A673 (cell line): ENCODE measurements at places on chromosomes 2 and 18.
A peak's percentile ranks its signal among the peaks of the same experiment; 100 is the strongest.

DNA sequence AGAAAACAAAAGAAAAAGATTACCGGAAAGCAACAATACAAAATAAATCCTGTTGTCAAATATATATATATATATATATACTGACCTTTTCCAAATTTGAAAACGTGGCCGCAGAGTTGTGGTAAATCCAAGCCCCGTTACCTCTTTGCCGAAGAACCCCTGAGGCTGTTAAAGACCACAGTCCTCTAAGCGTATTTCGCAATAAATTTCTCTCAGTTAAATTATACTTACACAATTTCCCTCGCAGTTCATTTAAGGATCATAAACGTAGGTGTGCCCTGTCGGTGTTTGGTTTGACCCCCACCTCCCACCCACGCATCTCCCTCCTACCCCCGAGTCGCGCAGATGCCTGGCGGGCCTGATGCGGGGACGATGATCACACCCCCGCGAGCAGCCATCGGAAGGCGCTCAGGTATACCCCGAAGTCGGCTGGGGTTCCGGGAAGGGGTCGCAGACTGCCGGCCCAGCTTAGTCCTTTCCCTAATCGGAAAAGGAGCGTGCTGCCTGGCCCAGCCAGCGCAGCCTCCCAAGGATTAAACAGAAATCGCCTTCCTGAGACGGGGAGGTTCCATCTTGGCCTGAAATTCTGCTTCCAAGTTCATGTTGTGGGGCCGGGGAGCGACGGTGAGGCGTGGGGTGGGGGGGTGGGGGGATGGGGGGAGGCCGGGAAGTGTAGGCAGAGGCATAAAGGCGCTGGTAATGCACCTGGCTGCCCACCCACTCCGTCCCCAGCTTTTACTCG is 2.9 kb upstream of the MEIS1 start:
- DNase-seq = peak; percentile 55

DNA sequence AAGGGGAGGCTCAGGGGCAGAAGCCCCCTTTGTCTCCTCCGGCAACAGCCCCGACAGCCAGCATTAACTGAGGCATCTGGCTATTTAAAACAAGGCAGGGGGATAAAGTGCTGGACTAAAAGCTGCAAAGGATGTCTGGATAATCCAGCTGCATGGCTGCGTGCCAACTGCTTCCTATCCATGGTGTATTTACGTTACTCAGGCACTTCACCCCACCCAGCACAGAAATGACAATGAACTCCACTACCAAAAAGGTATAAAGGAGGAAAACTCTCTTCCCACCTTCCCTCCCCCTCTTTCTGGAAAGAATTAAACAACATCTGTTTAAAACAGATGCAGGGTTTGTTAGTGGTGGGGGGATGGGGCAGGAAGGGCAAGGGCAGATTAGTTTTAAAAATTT is 82.5 kb downstream of the SPRED2 start:
- peak; percentile 91 for DNase-seq

DNA sequence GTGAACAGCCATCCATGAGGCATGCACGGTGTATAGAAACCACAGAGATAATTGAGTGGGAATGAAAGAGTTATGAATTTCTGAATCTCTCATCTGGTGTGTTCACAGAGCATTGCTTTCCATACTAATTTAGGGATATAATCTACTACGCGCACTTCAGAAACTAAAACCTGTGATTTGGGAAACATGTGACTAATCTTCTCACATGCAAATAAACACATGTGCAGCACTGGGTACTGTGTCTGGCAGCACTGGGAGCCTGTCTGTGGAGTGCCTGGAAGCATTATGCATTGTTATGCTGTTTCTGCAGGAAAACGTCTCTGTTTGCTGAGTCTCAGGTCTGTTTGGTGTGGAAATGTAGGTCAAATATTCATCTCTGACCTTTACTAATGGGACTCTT is 287.3 kb downstream of the CMPK2 start:
- no peak for DNase-seq

DNA sequence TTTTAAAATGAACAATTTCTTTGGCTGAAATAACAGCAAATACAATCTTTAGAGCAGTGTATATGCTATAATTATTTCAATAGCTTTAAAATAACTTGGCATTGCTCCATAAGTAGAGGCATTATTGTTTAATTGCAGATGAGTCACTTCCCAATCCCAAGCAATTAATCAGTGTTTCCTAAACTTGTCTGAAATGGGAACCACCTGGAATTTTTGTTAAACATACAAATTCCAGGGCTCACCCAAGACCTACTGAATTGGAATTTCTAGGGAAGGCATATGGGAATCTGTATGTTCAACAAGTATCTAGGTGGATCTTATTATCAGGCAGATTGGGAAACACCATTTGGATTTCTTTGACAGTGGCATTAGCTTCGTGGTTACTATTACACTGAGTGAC is 27.1 kb upstream of the FMNL2 start:
- DNase-seq = peak; percentile 39

DNA sequence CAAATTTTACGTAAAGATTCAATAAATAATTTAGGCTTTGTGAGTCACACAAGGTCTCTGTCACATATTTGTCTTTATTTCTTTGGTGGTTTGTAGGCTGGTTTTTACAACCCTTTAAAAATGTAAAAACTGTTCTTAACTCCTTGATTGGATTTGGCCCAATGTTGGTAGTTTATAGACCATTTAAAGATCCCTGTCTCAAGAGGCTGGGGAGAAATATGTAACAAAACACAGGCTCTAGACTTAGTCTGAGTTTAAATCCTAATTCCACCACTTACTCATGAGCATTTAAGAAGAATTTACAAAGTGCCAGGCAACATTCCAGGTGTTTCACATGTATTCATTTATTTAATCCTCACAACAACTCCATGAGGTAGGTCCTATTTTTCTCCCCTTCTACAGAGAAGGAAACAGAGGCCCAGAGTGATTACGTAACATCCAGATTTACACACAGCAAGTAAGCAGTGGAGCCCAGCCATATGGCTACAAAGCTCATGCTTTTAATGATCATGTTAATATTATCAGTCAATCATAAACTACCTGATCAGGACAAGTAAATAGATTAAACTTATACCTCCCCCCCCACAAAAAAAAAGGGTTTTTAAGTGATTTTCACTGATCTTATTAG is 416.6 kb upstream of the ACVR2A start:
- no peak for DNase-seq

GRCh38 chr18:31626409-31626808 is 34.7 kb downstream of the TTR start:
- no peak for DNase-seq

- no peak for DNase-seq
These were observed 5.7 kb upstream of the AMER3 start for GRCh38 chr2:130749641-130750040.

DNA sequence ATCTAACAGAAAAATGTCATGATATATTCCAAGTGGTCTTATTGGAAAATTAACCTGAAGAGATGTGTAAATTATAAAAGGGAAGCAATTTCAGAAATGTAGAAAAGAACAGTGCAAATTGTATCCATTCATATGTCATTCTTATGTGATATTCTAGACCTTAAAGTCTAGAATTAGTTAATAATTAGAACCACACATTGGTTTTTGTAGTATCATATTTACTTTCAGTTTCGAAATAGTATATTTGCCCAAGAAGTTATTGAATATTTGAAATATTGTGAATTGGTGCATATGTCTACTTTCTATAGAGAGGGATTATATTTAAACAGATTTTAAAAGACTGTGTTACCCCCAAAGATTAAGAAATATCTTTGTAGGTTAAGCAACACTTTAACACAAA is 1348.6 kb upstream of the ACVR2A start:
- no peak for DNase-seq

DNA sequence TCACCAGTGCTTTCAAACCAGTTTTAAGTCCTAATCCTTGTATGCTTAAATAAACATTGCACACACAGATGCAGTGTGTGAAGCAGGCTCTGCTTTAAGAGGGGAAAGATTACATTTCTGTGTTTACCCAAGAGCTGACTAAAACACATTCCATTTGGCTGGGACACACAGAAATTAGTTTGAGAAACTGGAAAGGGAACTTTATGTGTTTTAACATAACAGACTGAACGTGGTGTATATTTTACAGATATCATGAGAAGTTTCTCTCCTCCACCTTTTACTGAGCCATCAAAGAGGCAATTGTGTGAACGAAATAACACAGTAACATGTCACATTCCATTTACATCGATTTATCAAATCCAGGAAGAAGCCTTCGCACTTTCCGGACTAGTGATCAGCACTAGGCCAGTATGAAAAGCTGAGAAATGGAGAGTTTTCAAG is 121.8 kb downstream of the MAIP1 start:
- DNase-seq = no peak

GRCh38 chr2:217749008-217749407 is 253.8 kb downstream of the TNS1 start:
- DNase-seq = no peak

- DNase-seq = no peak
These were observed 218.4 kb upstream of the TRIB2 start for GRCh38 chr2:12498286-12498685.

GRCh38 chr2:229350117-229350805 is 79.2 kb upstream of the PID1 start:
- DNase-seq = no peak

DNA sequence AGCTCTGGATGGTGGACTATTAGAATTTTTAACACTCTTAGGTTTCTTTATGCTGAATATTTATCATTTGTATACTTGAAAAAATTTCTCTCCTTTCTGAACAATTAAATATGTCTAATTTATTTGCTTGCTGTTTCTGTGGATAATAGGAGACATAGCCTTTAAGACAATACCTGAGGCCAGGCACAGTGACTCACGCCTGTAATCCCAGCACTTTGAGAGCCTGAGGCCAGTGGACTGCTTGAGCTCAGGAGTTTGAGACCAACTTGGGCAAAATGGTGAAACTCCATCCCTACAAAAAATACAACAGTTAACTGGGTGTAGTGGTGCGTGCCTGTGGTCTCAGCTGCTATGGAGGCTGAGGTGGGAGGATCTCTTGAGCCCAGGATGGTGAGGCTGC is 54.7 kb downstream of the FAM117B start:
- no peak for DNase-seq

DNA sequence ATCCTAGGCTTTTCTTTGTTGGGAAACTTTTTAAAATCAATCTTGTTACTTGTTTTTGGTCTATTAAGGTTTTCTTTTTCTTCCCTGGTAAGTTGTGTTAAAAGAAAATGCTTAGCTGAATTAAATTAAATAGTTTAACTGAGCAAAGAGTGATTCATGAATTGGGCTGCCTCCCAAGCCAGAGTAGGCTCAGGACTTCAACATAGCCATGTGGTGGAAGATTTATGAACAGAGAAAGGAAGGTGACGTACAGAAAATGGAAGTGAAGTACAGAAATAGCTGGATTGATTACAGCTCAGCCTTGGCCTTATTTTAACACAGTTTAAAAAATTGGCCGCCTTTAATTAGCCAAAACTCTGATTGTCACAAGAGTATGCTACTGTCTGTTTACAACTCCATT is 27.9 kb upstream of the GALNT5 start:
- no peak for DNase-seq

- no peak for DNase-seq
These were observed 132.0 kb downstream of the TMEM18 start for GRCh38 chr2:545228-545627.

- DNase-seq = no peak
These were observed 109.8 kb downstream of the TACR1 start for GRCh38 chr2:75089471-75089870.

- no peak for DNase-seq
These were observed 267.8 kb downstream of the DPP10 start for GRCh38 chr2:114709936-114710850.

DNA sequence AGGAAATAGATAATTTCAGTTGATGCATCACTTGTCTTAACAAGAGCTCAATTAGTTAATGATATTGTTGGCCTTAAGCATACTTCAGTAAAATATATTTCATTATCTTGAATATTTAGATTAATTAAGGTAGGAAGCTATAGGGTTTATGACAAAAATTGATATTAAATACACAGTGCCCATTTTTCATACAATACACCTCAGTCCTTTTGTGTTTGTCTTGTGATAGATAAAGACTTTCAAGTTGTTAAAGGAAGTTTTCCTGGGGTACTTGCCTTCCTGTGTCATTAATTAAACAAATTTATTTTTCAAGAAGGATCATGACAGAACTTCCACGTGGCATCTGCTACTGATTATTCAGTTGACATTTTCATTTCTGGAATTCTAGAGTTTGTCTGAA is 420.5 kb downstream of the MTX2 start:
- peak; percentile 91 for DNase-seq

DNA sequence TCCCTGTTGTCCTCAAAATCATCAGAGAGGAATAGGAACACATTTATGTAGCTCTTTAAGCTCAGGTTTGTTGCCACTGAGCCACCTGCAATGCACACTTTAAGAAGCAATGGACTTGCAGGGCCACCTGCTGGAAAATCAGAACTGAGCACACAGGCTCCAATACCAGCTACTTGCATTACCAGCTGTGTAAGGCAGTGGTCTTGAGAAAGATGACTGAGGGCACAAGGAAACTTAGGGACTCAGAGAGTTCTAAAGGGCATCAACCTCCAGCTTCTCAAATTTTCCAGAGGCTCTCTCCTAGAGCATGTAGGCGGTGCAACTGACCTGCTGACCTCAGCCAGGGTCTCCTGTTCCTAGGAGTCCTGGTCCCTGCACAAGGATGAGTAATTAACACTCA is 2.5 kb upstream of the CNDP2 start:
- DNase-seq = peak; percentile 37

DNA sequence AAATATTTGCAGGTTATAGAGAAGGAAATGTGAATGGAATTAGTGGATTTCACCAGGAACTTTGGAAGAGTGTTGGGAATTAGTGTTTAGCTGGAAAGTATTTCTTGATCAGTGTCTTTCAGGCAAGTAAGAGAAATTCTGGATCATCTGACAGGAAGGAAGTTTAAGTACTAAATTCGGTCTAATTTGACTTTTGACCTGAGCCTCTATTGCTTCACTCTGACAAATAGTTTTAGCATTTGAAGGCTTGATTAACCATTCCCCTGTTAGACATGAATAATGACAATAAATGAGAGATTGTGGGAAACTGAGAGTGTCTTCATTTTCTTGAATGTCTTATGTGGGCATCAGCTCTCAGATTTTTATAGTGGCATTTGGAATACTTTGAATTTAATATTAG is 16.0 kb downstream of the CCNT2 start:
- DNase-seq = peak; percentile 19

GRCh38 chr2:207283356-207283755 is 117.6 kb upstream of the KLF7 start:
- DNase-seq = no peak

DNA sequence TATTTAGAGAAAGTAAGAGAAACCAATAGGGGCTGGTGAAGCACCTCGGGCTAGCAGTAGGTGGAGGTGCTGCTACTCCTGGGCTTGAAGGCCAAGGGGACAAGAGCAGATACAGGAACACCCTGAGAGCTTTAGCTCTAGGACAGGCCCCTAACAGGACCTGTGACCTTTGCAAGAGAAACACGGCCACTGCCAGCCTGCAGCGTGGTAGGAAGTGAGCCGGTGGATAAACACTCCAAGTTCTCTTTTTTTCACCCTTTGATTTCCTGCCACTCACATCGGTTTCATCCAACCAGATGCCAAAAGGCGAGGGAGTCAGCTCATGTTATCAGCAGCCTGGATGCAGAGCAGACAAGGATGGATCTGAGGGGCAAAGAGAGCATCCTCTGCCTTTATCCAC is 66.8 kb upstream of the SPRED2 start:
- no peak for DNase-seq
